Type B pancreatic cell (in vitro differentiated cells): ENCODE measurements at places on chromosomes 4 and X. TPM values are rescaled to one million over a fixed set of nuclear protein-coding genes. Genes with fewer than 3 reads are reported as not detected.
A peak's percentile ranks its signal among the peaks of the same experiment; 100 is the strongest.

DNA sequence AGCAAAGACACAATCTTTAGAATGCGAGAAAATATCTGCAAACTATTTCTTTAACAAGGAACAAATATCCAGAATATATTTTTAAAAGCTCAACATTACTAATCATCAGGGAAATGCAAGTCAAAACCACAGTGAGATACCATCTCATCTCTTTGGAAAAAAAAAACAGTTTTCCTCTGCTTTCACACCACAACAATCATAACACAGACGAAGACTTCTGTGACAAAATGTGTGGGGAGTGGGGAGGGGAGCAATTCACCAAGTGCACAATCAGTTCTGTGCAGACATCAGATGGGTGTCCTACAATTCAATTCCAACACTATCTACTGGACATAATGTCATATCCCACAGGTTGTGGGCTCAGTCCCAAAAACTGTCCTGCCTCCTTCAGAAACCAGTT, 293.2 kb upstream of the SLC7A11 start:
- DNase-seq, result no peak
- no peaks in the 10 kb centered on the region for H3K27me3 ChIP-seq
- H3K27ac ChIP-seq, result no peak overlapping the region

- DNase-seq, result no peak
- H3K36me3 ChIP-seq, result no peaks in the 10 kb centered on the region
- peaks cover 5% of the 10 kb centered on the region for H3K4me1 ChIP-seq
- no peak overlapping the region for H3K27ac ChIP-seq
- no peaks in the 10 kb centered on the region for H3K27me3 ChIP-seq
These were observed 41.6 kb downstream of the TIGD2 start for GRCh38 chr4:89152972-89153371.

DNA sequence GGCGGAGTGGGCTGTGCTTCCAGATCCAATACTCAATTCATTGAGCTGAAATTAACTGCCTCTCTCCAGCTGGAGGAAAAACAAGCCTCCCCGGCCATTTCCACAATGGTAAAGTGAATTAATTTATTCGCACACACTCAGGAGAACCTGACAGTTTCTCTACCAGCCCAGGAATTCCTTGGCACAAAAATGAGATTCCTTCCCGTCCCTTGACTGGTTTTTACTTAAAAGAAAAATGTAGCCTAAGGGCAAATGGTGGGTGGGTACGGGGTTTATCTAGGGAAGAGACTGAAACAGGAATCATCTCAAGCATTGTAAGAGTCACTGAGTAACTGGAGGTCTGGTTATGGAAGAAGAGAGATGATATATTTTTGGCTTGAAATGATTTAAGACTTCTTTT, 102.7 kb downstream of the VCX3A start:
- peaks cover 7% of the 10 kb centered on the region for H3K27me3 ChIP-seq
- DNase-seq, result no peak
- no peaks in the 10 kb centered on the region for H3K4me1 ChIP-seq

DNA sequence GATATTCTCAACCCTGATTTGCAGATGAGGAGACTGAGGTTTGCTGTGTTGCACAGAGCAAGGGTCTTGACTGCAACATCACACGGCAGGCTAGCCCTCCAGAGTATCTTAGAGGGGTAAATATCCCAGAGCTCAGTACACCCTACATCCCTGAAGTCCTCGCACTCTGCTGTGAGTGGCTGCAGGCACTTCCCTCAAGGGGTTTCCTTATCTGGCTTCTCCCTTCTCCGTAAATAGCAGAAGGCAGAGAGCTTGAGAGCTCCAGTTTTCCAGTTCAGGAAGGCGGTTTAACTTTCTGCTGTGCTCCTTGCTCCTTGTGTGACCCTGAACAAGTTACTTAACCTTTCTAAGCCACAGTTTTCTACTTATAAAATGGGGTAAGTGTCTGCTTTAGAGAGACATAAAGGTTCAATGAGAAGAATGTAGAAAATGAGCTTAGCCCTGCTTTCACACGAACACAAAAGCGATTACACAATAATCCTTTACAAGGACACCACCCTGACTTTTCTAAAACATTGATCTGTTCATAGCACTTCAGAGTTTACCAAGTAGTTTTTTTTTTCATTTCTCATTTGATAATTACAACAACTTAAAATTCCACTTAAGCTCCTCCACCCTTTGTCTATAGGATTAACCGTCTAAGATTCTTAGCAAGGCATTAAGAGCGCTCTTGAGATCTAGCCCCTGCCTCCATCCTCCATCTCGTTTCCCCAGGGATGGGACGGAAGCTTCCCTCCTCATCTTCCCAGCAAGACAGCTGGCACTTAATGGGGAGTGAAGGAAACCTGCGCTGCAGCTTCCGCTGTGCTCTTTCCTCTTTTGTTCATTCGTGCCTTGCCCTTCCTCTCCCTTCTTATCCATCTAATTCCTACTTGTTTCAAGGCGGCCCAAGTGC, 68.4 kb downstream of the TAPT1 start:
- H3K27ac ChIP-seq, result no peak overlapping the region
- peaks cover 26% of the 10 kb centered on the region for H3K4me1 ChIP-seq
- H3K36me3 ChIP-seq, result peaks cover 5% of the 10 kb centered on the region
- no peaks in the 10 kb centered on the region for H3K27me3 ChIP-seq
- no peak overlapping the region for H3K4me3 ChIP-seq
- no peak for DNase-seq

GRCh38 chrX:15566244-15566643, 34.5 kb downstream of the ACE2 start:
- no peak overlapping the region for H3K4me3 ChIP-seq
- H3K36me3 ChIP-seq, result no peaks in the 10 kb centered on the region
- H3K27ac ChIP-seq, result no peak overlapping the region
- peaks cover 4% of the 10 kb centered on the region for H3K27me3 ChIP-seq
- peaks cover 28% of the 10 kb centered on the region for H3K4me1 ChIP-seq

DNA sequence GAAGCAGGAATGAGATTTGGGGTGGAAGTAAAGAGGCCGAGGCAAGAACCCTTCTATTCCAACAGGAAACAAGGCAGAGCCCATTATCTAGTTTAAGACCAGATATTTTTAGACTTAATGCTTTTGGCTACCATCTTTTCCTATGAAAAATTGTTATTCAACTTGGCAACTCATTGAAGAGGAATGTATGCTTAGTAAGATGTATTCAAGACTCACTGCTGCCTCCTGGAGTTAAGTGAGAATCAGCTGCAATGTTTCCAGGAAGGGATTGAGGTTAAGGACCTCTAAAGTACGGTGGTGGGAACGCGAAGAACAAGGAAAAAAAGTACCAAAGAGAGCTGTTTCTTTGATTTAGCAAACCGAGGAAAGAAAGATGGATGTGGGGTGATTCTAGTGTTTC, 89.1 kb downstream of the RAPGEF2 start:
- no peak overlapping the region for H3K4me3 ChIP-seq
- H3K27me3 ChIP-seq, result no peaks in the 10 kb centered on the region
- no peak for DNase-seq
- H3K36me3 ChIP-seq, result peaks cover 6% of the 10 kb centered on the region
- no peaks in the 10 kb centered on the region for H3K4me1 ChIP-seq

DNA sequence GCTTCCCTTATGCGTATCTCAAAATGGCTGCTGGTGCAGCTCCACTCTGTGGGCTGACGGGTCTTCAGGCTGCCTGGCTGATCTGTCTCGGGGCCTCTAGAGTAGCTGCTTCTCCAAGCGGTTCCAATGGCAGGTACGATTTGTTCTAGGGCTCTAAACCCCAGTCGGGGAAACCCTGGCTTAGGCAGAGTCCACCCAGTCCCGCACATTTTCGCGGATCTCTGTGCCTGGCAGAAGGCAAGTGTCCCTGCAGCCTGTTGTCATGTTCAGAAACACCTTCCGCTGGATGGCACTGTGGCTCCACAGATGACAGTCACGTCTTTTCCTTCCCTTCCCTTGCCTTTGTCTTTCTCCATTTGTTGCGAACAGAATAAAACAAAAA, 54.4 kb downstream of the NBDY start:
- H3K27me3 ChIP-seq, result no peaks in the 10 kb centered on the region
- no peak for DNase-seq
- no peak overlapping the region for H3K27ac ChIP-seq
- peaks cover 22% of the 10 kb centered on the region for H3K36me3 ChIP-seq

DNA sequence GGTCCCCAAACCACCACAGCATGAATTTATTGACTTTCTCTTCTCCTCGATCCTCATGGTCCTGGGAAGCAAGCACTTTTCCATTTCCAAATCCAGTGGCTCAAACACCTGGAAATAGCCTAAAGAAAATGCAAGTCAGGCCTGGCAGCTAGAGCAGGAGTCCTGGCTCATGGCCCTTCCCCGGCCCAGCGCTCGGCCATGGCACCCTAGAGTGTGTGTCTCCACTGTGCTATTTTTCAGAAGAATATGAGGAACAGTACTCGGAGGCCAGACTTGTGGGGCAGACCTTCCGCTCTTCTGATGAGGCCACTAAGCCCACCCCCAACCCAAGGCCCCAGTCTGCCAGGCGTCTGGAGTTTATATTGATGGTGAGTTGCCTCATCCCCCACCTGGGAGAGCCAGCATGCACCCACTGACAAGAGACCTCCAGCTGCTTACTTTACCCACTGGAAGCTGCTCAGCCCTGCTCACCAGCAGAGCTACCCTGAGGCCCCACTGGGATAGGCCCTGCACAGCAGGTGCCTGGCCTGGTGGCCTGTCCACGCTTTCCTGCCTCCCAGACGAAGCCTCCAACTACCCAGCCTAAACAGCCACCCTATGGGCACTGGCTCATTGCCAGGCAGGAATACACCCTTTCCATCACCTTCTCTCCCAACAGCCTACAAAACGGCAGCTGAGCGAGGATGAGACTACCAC, 2.3 kb upstream of the RTL5 start:
- H3K27me3 ChIP-seq, result peaks cover 5% of the 10 kb centered on the region
- H3K4me3 ChIP-seq, result no peak overlapping the region
- peaks cover 10% of the 10 kb centered on the region for H3K4me1 ChIP-seq

DNA sequence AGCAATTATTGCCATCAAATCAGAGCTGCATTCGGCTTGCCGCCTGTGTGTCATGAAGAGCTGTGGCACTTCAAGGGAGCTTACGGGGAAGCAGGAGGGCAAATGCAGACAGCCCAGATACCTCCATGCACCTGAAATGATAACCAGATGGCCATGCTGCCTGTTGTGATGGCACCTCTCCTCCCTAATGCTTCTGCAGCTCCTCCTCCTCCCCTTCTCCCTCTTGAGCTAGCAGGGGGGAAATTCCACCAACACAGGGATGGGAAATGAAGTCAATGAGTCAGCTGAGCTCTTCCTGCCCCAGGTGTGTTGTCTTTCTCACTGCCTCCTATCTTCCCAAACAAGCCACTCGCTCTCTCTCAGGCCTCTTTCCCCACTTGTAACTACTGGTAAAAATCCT, 565.0 kb downstream of the BCOR start:
- DNase-seq, result no peak
- H3K4me1 ChIP-seq, result peaks cover 5% of the 10 kb centered on the region
- peaks cover 14% of the 10 kb centered on the region for H3K27me3 ChIP-seq
- no peaks in the 10 kb centered on the region for H3K36me3 ChIP-seq

DNA sequence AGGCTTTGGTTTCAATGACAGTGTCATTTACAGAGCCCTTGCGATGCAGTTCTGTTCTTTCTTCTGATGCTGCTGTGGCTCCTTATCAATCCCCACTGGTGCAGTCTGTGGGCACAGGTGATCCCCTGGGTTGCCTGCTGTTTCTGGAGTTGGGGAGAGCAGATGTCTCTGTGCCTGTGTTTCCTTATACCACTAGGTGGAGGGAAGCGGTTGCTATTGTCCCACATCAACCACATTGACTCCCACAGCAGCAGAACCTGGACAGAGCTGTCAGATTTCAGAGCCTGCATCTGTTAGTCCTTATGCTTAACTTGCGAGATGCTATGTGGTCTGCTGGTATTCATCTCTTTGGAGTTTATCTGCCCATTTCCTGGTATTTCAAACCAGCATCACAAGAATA, 57.7 kb downstream of the NEIL3 start:
- no peaks in the 10 kb centered on the region for H3K4me1 ChIP-seq
- H3K4me3 ChIP-seq, result no peak overlapping the region
- no peak for DNase-seq
- H3K36me3 ChIP-seq, result peaks cover 6% of the 10 kb centered on the region

DNA sequence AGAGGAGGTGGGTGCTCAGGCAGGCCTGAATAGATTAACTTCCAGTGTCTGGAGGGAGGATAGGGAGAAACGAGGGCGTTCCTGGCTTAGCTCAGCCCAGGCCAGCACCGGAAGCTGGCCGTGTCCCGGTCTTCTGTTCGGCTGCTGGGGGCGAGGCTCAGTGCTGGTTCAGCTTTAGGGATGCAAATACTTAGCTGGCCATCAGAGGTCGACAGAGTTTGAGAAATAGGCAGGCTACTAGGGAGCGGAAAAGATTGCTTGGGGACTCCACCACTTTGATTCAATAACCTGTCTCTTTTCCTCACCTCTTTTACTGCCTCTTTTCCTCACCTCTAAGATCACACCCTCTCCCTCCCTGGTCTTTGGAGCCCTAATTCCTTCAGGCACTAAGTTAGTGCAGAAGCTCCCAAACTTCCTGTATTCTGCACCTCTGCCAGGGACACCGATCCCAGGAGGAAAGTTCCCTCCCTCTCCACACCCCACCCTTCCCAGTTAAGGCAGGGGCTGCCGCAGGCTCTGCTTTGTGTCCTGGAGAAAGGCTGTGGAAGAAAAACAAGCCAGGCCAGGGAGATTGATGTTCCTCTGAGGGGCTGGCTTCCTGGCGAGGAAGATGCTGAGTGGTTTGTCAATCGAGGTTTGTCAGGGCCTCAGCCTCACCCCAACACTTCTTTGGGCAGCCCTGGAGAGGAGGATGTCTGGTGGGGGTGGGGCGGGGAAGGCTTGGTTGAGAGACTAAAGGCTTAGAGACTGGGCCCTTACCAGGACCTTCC, 6.0 kb upstream of the EFNB1 start:
- DNase-seq, result no peak
- H3K4me1 ChIP-seq, result peaks cover 17% of the 10 kb centered on the region
- H3K4me3 ChIP-seq, result peak overlapping the region; percentile 39

DNA sequence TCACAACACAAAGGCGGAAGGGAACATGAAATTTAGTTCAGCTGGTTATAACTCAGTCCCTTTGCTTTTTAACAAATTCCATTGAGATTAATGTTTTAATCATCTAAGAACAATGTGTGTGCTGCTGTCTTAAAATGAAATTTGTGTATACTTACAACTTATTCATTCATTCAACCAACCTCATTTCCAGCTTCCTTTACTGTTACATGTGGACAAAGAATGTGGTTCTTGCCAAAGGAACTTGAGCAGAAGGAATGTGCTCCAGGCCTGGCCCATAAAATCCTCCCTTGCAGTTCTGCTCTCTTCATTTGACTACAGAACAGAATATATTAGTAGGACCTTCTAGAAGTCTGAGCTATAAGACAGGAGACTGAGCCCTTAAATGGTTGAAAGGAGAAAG, 176.8 kb upstream of the GLRA2 start:
- H3K27me3 ChIP-seq, result no peaks in the 10 kb centered on the region
- no peak for DNase-seq
- no peaks in the 10 kb centered on the region for H3K36me3 ChIP-seq
- no peak overlapping the region for H3K27ac ChIP-seq

DNA sequence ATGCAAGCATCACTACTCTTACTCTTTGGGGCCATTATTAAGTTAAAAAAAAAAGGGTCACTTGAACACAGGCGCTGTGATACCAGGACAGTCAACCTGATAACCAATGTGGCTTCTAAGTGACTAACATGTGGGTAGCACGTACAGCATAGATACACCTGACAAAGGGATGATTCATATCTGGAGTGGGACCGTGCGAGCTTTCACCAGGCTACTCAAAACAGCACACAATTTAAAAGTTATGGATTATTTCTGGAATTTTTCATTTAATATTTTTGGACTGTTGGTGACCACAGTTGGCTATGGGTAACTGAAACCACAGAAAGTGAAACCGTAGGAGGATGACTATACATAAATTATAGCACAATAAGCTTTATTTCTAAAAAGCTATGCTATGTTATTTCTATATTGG, 113.8 kb upstream of the STIM2 start:
- peaks cover 10% of the 10 kb centered on the region for H3K4me1 ChIP-seq
- H3K4me3 ChIP-seq, result no peak overlapping the region
- H3K27me3 ChIP-seq, result no peaks in the 10 kb centered on the region
- peaks cover 12% of the 10 kb centered on the region for H3K36me3 ChIP-seq
- DNase-seq, result no peak

ATP8A1 gene
- total RNA-seq, result 10.3 and 11.6 TPM in 2 replicates

GABRG1 gene
- 0.48 and 0.88 TPM in 2 replicates for total RNA-seq

CHRNA9 gene
- 0.58 TPM in 1 of 2 replicates, not detected in the other for total RNA-seq

ELOVL6 gene
- 33.4 and 51.6 TPM in 2 replicates for total RNA-seq
